ENCODE measurements at places on chromosomes 1 and 21. TPM values are rescaled to one million over a fixed set of nuclear protein-coding genes. Genes with fewer than 3 reads are reported as not detected.
A peak's percentile ranks its signal among the peaks of the same experiment; 100 is the strongest.

DNA sequence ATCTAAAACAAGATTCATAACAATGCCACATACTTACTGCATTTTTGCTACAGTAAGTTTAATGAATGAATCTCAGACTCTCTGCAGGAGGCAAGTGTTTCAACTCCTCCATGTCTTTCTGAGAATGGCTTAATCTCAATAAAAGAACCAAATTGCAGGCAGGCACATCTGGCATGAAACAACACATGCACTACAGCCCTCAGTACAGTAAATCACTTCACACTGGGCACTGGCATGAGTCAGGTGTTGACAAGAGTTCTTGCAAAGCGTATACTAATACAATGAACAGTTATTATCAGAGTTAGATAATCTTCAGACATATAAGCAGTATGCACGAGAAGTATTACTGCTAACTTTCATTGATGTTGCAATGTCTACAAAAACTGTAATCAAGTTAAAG, 1386.8 kb downstream of the MRPL39 start:
- no peak for DNase-seq

GRCh38 chr21:39451332-39452206, at the start of gene SH3BGR:
Gene SH3BGR (plus strand): TSS chr21:39451970. CDS start chr21:39452097, 127 bp downstream.
- peak; percentile 85 for DNase-seq

DNA sequence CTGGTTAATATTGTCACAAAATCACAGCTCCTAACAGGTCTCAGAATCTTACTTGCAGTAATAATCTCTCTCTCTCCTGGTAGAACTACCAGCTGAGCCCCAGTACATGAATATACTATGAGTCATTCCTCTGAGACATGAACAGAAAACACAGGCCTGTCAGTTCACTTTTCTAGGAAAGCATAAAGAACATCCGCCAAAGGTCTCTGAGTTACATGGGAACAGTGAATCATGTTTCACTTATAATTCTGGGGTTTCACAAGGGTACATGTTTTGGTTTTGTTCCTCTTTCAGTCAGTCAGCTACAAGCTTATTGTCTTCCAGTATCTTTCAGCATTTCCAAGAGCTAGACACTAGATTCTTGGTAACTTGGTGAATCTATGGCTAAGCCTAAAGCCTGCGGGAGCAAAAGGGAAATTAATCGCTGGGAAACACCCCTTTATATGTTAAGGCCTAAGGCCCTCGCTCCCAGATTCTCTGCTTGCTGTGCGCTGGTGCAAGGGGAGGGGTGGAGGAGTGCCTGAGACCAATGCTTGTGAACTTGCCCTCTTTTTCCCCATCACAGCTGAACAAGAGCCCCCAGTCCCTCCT, 31.7 kb downstream of the IFNGR2 start:
- peak; percentile 28 for DNase-seq

GRCh38 chr1:100077531-100077930, 55.2 kb downstream of the SASS6 start:
- no peak for DNase-seq

DNA sequence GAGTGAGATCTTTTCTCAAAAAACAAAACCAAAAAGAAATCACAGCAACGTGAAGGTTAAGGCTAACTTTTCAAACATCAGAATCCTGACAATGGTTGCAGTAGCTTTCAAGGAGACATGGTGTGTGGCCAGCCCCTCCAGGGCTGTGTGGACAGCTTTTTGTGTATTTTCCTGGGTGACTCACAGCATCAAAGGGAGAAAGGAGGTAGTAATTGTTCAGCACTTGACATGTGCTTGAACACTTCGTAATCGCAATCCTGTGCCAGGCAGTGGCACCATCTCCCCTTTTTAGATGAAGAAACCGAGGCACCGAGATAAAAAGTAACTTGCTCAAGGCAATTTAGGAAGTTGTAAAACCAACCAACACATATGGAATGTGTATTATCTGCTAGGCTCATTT, 10.3 kb downstream of the NBL1 start:
- DNase-seq: no peak

Gene PTGER3
- total RNA-seq: 3.4 TPM
